ENCODE measurements at places on chromosomes 5 and 9.

- H3K27ac ChIP-seq, result no peak overlapping the region
- H3K36me3 ChIP-seq, result no peaks in the 10 kb centered on the region
- peaks cover 11% of the 10 kb centered on the region for H3K27me3 ChIP-seq
- DNase-seq, result no peak
- H3K4me1 ChIP-seq, result no peaks in the 10 kb centered on the region
Measured at GRCh38 chr5:101647861-101648260, 648.2 kb downstream of the SLCO4C1 start.

GRCh38 chr5:95610546-95610945 is 9.3 kb upstream of the GPR150 start:
- no peak overlapping the region for H3K27ac ChIP-seq
- no peak for DNase-seq
- H3K4me1 ChIP-seq, result no peaks in the 10 kb centered on the region
- no peaks in the 10 kb centered on the region for H3K27me3 ChIP-seq

- no peak for DNase-seq
- no peaks in the 10 kb centered on the region for H3K36me3 ChIP-seq
- H3K27me3 ChIP-seq, result no peaks in the 10 kb centered on the region
Measured at GRCh38 chr5:14028188-14028587, 83.7 kb upstream of the DNAH5 start.

- no peak overlapping the region for H3K27ac ChIP-seq
- no peaks in the 10 kb centered on the region for H3K4me1 ChIP-seq
- no peak for DNase-seq
- no peak overlapping the region for H3K4me3 ChIP-seq
- H3K36me3 ChIP-seq, result peaks cover 8% of the 10 kb centered on the region
- H3K27me3 ChIP-seq, result no peaks in the 10 kb centered on the region
Measured at GRCh38 chr9:17398350-17398749, 180.5 kb upstream of the SH3GL2 start.

GRCh38 chr5:80796846-80797245 is 142.1 kb upstream of the DHFR start:
- no peak for DNase-seq
- no peak overlapping the region for H3K27ac ChIP-seq
- peaks cover 8% of the 10 kb centered on the region for H3K36me3 ChIP-seq
- H3K4me1 ChIP-seq, result no peaks in the 10 kb centered on the region
- H3K27me3 ChIP-seq, result no peaks in the 10 kb centered on the region

- no peaks in the 10 kb centered on the region for H3K4me1 ChIP-seq
- H3K27me3 ChIP-seq, result no peaks in the 10 kb centered on the region
- no peak for DNase-seq
Measured at GRCh38 chr5:18314192-18314778, 680.0 kb downstream of the TAF11L14 start.

DNA sequence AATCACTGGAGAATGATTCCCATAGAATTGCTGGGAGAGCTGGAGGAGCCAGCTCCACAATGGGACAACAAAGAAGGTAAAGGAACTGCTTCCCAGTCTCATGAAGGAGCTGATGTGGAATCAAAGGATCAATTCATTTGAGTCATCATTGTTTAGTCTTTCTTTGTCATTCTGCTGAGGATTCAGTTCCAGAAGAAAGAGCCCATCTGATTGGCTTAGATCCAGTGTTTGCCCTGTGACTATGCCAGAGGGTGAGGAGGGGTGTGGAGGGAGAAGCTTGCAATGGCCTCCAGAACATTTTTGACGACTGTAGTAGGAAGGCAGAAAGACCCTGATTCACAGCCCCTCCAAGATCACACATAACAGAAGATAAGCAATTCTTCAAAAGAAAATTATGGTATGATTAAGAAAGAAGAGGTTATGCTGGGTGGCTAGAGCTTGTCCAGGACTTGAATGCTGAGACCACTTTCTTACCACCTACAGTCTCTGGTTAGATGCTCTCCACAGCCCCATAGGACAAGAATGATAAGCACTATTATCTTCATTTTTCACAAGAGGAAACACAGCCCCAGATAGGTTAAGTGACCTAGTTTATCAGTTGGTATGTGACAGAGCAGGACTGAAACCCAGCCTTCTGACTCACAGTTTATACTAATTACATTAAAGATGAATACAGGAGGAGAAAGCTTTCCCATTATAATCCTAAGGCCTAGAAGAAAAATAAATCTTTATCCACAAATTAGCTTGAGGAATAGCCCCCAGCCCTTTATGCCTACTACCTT is 363.1 kb downstream of the PRELID2 start:
- H3K36me3 ChIP-seq, result no peaks in the 10 kb centered on the region
- H3K27ac ChIP-seq, result no peak overlapping the region
- H3K4me3 ChIP-seq, result no peak overlapping the region
- peaks cover 6% of the 10 kb centered on the region for H3K4me1 ChIP-seq
- H3K27me3 ChIP-seq, result no peaks in the 10 kb centered on the region
- no peak for DNase-seq

DNA sequence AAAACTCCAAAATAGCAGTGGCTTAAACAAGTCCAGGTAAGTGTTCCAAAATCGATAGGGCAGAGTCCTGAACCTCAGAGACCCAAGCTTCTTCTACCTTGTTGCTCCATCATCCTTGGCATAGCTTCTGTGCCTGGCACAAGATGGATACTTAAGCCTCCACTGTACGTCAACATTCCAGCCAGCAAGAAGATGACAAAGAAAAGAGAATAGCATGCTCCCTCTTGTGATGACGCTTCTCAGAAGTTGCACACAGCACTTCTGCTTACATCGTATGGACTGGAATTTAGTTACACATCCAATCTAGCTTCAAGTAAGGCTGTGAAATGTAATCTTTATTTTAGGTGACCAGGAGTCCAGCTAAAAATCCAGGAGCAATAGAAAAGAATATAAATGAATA is 227.4 kb downstream of the ESM1 start:
- H3K27ac ChIP-seq, result peak overlapping the region; percentile 52
- no peaks in the 10 kb centered on the region for H3K36me3 ChIP-seq
- H3K4me3 ChIP-seq, result no peak overlapping the region
- DNase-seq, result no peak
- peaks cover 61% of the 10 kb centered on the region for H3K4me1 ChIP-seq

DNA sequence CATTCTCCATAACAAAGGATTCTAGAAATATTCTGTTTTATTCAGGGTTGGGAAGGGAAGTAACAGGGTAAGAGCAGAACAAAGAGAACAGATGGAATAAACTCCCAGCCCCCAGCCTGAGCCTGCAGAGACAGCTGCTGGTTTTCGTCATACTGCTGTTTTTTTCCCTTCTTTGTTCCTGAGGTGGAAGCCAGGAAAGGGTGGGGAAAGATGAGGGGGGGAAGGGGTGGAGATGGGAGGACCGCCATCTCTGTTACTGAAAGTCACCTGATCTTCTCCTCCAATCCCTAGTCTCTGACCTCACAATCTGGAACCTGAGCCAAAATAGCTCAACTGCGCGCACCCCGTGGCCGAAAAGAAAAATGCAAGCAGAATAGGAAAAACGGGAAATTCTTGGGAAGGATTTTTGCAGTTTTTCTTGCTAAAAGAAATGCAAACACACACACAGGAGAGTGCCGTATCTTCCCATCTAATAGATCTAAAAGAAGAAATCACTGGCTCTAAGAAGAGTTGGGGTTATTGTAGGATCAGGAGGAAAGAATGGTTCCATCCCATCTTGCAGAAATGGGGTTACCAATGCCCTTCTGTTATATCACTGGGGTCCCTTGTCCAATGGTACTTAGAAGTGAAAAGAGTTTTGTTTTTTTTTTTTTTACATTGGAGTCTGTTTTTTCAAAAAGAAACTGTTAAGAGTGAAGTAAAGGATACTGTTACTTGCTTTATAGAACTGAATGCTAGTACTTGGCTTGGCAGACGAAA is 57.9 kb downstream of the DIAPH1 start:
- no peaks in the 10 kb centered on the region for H3K27me3 ChIP-seq
- H3K27ac ChIP-seq, result peak overlapping the region; percentile 98
- no peak for DNase-seq
- peaks cover 4% of the 10 kb centered on the region for H3K36me3 ChIP-seq

- no peaks in the 10 kb centered on the region for H3K27me3 ChIP-seq
- peak overlapping the region; percentile 56 for H3K27ac ChIP-seq
- H3K4me1 ChIP-seq, result peaks cover 31% of the 10 kb centered on the region
- H3K36me3 ChIP-seq, result no peaks in the 10 kb centered on the region
- no peak overlapping the region for H3K4me3 ChIP-seq
- DNase-seq, result no peak
Measured at GRCh38 chr5:82314964-82315758, 37.0 kb upstream of the RPS23 start.

DNA sequence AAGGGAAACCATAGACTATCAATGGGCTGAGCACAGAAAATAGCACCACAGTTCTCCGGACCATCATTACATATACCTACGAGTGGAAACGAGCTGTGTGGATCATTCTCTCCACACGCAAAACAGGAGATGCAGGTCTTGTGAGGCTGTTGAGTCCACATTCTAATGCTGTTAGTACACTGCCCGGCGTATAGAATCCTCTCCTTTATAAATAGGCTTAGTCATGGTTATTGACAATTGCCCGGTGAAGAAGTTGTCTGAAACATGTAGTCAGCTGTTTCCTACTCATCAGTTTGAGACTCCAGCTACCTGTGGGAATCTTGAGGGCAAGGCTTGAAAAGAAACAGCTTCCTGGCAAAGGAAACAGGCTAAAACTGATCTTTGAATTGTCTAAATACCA is 602.0 kb upstream of the EDIL3 start:
- no peak overlapping the region for H3K4me3 ChIP-seq
- H3K27ac ChIP-seq, result no peak overlapping the region
- no peak for DNase-seq
- H3K27me3 ChIP-seq, result peaks cover 5% of the 10 kb centered on the region

- H3K27ac ChIP-seq, result no peak overlapping the region
- peaks cover 13% of the 10 kb centered on the region for H3K4me1 ChIP-seq
- no peak for DNase-seq
- peak overlapping the region; percentile 33 for H3K4me3 ChIP-seq
- no peaks in the 10 kb centered on the region for H3K27me3 ChIP-seq
Measured at GRCh38 chr5:9596171-9596780, 33.9 kb downstream of the TAS2R1 start.

DNA sequence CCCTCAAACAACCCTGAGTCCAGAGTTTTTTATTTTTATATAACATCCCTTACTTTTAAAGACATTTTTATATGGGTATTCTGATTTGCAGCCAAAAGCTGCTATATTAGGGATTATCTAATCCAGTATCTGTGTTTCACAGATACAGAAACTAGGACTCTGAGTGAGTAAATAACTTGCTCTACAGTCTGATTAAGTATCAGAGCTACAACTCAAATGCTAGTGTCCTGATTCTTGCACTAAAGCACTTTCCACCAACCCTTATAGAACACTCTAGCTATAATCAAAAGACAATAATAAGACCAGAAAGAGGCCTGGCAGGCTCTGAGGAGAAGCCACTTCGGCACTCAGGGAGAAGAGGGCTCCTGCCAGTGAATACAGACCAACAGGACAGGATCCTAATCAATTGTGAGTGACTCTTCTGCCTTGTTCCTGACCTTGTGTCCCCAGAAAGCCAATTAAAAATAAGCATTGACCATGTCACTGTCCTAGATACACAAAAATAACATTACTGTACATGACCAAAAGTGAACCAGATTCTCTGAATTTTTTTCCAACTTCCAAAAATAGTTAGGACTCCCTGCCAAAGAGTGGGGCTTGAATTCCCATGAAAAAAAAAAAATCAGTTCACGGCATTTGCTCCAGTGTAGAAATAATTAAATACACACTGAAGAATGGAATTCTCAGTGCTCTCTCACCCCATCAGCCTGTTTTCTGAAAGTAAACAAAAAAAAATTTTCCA is 63.6 kb upstream of the MAP3K1 start:
- no peak overlapping the region for H3K4me3 ChIP-seq
- DNase-seq, result no peak
- no peaks in the 10 kb centered on the region for H3K36me3 ChIP-seq
- H3K27ac ChIP-seq, result peak overlapping the region; percentile 91
- H3K4me1 ChIP-seq, result peaks cover 11% of the 10 kb centered on the region

DNA sequence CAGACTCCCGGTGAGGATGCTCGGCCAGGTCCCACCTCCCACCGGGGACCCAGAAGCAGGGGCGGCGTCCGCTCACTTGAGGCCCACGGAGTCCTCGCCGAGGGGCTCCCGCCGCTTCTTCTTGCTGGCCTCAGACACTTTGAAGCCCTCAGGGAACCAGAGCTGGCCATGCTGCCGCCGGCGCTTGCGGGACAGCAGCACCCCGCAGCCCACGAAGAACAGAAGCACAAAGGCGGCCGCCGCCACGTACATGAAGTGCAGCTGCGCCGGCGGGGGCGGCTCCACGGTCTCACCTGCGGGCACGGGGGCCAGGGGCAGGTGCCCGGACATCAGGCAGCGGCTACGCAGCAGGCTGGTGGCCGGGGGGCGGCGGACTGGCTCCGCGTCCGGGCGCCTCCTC is 19.4 kb upstream of the SEC16A start:
- DNase-seq, result no peak
- peaks cover 18% of the 10 kb centered on the region for H3K36me3 ChIP-seq
- H3K4me1 ChIP-seq, result no peaks in the 10 kb centered on the region
- no peak overlapping the region for H3K4me3 ChIP-seq
- H3K27me3 ChIP-seq, result no peaks in the 10 kb centered on the region

DNA sequence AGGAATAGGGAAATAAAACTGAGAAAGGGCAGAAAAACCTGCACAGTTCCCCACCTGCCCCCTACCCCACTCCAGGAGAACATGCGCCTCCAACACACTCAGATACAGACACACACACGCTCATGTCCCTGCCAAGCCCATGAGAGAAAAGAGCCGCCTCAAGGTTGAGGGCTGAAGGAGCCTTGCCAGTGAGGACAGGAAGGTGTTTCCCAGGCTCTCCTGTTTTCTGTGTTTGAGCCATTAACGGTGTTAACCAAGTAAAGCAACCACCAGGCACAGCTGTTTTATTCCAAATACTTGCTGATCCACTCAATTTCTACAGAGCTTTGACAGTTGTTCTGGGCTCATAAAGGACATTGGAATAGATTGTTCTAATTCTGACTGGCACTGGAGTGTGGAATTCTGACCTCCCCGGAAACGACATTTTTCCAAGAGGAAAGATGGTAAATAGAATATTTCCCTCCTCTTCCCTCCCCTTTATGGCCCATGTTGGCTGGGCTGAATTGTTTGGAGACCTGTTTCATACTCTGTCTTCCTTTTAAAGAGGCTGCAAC is 238.0 kb downstream of the DMAC1 start:
- H3K27ac ChIP-seq, result no peak overlapping the region
- H3K4me3 ChIP-seq, result no peak overlapping the region
- H3K27me3 ChIP-seq, result peaks cover 11% of the 10 kb centered on the region
- H3K4me1 ChIP-seq, result no peaks in the 10 kb centered on the region

DNA sequence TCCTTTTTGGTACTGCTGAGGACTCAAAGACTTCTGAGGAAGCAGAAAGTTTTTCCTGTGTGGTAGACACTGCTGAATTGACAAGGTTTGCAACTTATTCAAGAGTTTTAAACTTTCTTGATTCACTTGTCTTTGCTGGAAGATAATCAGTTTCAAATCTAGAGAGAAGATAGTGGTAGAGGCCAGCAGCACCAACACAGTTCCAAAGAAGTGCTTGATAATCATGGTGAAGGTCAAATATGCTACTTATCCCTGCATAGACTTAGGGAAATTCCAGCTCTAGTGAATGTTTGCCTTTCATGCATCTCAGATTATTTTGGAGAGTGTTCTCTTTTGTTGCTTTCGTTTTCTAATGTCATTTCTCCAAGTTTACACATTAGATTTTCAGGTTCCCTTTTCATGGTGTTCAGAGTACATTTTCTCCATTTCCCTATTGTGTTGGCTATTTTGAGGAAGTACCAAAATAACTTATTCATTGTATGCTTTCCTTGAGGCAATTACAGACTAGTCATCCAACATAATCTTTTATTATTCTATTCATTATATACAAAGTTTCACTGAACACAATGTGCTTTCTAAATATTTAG is 550 bp downstream of the IFNE start:
- H3K4me1 ChIP-seq, result no peaks in the 10 kb centered on the region
- no peak overlapping the region for H3K27ac ChIP-seq
- no peak overlapping the region for H3K4me3 ChIP-seq
- peaks cover 30% of the 10 kb centered on the region for H3K27me3 ChIP-seq
- no peak for DNase-seq

All from chondrocyte (in vitro differentiated cells).